CD4-positive, alpha-beta T cell treated with Interleukin-6 for 4 hours (primary cell): ENCODE measurements at places on chromosomes 5 and 9.

DNA sequence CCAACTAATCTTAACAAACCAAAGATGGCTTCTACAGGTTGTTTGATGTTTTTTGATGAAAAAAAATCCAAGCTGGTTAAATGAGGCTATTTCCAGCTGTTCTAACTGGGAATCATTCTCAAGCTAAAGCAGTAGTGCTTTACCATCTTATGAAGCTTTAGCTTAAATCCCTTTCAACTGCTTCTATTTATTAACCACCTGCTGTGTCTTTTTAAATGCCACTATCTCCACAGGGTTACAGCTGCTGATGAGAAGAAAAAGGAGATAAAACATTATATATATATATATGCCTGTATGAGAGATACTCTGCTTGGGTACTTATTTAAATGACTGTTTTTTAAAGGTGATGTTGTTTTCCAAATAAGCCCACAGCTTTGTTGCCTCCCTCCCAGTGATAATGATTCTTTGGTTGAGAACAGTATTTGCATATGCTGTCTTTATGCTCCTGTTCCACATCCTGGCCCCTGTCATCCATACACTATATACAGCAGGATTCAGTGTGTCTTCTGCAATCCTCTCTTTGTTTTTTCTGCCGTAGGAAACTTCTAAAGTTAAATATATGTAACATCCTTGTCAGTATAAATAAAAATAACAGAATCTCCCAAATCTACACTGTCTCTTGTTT, 164.0 kb downstream of the PAM start:
- no peak for DNase-seq

DNA sequence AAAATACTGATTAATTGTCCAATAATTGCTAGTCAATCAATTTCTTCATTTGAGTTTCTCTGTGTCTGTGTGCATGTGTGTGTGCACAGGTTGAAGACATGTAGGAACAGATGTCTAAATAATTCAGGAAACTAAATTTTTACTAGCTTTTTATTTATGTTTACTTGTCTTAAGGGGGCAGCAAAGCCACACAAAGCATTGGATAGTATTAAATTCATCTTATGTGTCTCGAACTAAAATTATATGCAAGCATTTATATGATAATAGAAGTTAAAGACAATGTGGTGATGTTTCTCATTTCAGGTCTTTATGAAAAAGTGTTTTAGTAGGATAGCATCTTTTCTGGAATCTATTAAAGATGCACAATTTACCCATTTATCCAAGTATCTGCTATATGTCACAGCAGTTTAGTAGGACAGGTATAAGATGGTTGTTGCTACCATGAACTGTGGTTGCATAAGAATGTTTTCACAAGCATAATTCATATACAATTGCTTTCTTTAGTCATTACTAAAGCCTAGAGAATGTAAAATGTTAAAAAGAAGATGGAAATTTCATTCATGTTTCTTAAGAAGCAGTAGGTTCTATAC, 784.6 kb upstream of the NUDT12 start:
- DNase-seq: no peak

GRCh38 chr5:92514896-92515295, 1066.1 kb downstream of the NR2F1-AS1 start:
- no peak for DNase-seq

- DNase-seq: no peak
Measured at GRCh38 chr5:142114687-142115086, 6.1 kb downstream of the NDFIP1 start.

- no peak for DNase-seq
Measured at GRCh38 chr9:119003201-119003611, 366.0 kb downstream of the BRINP1 start.

GRCh38 chr5:175141421-175141820, 302.6 kb downstream of the DRD1 start:
- DNase-seq: no peak

- DNase-seq: no peak
Measured at GRCh38 chr9:73565026-73565425, 413.4 kb downstream of the ANXA1 start.

GRCh38 chr5:129899454-129899853, 4.8 kb upstream of the CHSY3 start:
- no peak for DNase-seq

- no peak for DNase-seq
Measured at GRCh38 chr5:154334406-154335064, 111.3 kb upstream of the SAP30L start.

DNA sequence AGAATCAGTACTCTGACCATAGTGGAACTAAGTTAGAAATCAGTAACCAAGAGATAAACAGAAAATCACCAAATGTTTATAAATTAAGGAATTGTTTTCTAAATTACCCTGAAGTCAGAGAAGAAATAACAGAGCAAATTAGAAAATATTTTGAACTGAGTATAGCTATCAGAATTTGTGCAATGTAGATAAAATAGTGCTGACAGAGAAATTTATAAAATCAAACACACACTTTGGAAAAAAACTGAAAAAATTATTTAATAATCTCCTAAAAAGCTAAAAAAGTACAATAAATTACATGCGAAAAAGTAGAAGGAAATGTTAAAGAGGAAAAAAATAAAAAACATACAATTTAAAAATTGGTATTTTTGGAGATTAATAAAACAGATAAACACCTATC, 37.1 kb upstream of the PPP1R2B start:
- DNase-seq: no peak

- no peak for DNase-seq
Measured at GRCh38 chr9:37575001-37575400, 1.2 kb downstream of the FBXO10 start.

GRCh38 chr9:14525856-14526255, 167.4 kb downstream of the ZDHHC21 start:
- no peak for DNase-seq
